ENCODE measurements at places on chromosomes 1 and 21. TPM values are rescaled to one million over a fixed set of nuclear protein-coding genes. Genes with fewer than 3 reads are reported as not detected.

The LDLRAD1 gene
- total RNA-seq = not detected

The WLS gene
- total RNA-seq = 90.4 TPM

The TAS1R1 gene
- 0.40 TPM for total RNA-seq

The ORC1 gene
- 2.5 TPM for total RNA-seq

The BRINP3 gene
- total RNA-seq = 24.4 TPM

The DLGAP3 gene
- total RNA-seq = 5.2 TPM

The ALX3 gene
- 1.8 TPM for total RNA-seq

The OR2G6 gene
- not detected for total RNA-seq

The ADCY10 gene
- 0.33 TPM for total RNA-seq

The PTCH2 gene
- total RNA-seq = 2.0 TPM

The CYP4Z1 gene
- 2.5 TPM for total RNA-seq

The PRMT6 gene
- 23.9 TPM for total RNA-seq

The MYOG gene
- not detected for total RNA-seq

The GPR61 gene
- total RNA-seq = 2.9 TPM
